Memory B cell (primary cell): ENCODE measurements at places on chromosomes 2 and 18.

DNA sequence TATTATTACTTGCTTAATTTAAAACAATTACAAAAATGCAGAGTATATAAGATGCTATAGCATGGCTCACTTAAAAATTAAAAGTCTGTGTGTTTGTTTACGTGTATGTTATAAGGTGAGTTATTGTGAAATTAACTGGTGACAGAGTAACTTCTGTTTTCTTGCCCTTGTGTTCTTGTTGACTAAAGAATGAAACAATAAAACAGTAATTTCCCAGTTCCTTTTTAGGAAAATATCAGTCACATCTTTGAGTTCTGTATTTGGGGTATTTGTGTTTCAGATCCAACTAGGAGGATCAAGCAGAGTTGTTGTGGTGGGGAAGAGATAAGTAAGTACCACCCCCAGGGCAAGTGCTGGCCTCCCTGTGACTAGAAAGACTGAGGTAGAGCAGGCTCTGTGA lies 143.6 kb downstream of the CCDC148 start:
- no peak for DNase-seq

GRCh38 chr18:38940863-38941531 lies 1375.4 kb upstream of the CELF4 start:
- peak; percentile 69 for DNase-seq

GRCh38 chr2:201128933-201129505 lies 13.1 kb downstream of the CFLAR start:
- no peak for DNase-seq

DNA sequence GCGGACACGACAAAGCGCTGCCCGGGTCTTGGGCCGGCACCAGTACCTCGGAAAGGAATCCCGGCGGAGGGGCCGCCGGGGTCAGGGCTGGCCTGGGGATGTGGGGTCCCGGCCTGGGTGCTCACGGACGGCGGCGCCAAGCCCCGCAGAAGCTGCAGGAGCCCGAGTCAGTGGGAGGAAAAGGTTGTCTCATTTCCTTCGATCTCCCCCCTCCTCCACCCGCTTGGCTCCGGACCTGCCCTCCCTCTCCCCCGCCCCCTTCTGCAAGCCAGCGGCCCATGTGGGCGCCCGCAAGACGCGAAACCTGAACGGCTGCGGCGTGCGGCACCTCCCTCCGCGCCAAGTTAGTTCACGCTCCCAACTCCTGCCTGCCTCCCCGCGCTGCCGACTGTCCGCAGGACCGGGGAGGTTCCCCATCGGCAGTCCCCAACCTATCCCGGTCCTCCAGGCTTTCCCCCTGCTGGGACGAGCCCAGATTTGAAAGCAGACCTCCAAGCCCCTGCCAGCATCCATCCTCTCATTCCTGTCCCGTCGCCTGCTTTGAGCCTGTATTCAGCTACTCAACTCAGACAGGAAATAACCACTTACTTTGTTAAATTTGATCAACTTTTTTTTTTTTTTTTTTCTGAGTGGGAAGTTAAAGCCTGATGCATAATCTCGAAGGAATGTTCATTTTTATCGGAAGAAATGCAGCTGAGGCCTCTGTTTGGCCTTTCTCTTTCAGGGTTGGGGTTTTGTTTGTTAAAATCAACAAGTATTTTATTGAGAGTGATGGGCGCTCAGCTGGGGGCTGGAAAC lies at the start of gene EVA1A:
TSS of gene EVA1A (minus strand) at position 172 of the 798 bp plus-strand sequence. CDS start 42,799 bp downstream, outside the sequence.
- no peak for DNase-seq

DNA sequence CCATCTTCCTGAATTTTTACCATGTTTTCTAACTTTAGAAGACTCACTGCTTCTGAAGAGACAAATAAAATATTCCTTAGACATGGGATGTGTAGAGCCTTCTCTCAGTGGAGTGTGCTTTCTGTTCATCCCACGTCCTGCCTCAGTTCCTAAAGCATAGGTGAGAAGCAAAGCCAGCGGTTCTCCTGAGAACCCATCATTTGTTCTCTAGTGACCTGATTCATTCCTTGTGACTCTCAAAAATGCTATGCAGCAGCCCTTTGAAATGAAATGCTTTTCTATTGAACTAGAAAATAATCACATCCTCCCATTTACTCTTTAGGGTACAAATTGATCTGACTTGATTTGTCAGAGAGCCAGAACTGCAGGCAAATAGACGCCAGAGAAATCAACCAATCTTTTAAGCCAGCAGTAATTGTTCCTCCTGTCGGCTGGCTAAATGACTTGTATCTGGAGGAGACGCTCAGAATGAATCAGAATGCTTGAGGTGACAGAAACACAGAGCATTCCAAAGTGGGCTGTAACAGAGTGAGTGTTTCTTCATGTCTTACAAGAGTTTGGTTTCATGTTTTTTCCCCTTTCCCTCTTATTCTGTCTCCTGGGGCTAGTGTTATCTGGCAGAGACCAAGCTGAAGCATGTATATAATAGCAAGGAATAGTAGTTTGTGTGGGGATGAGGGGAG lies 81.3 kb upstream of the TMEM178A start:
- no peak for DNase-seq

- no peak for DNase-seq
Measured at GRCh38 chr18:3667255-3668137, 217.5 kb downstream of the TGIF1 start.

DNA sequence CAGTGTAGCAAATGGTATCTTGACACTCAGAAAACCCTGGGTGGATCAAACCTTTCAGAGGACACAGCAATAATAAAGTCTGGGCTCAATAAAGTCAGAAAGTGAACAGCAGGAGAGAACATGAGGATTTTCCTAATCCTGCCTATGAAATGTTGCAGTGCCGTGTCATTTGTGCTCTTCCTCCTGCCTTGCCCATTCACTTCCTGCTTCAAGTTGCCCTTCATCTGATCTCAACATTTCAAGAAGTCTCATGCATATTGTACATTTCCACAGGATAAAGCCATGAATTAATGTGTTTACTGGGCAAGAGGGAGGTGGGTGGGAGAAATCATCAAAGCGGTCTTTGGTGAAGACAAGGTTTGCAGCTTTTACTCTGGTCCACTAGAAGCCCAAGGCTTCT lies 51.1 kb upstream of the STPG4 start:
- DNase-seq, result no peak
